ENCODE measurements at places on chromosomes 1 and 21. TPM values are rescaled to one million over a fixed set of nuclear protein-coding genes. Genes with fewer than 3 reads are reported as not detected.

Gene TXNIP
- 85.2 TPM for total RNA-seq

Gene PCSK9
- total RNA-seq: not detected

Gene TMEM51
- total RNA-seq: 0.14 TPM

Gene LAD1
- total RNA-seq: not detected

Gene PLPPR5
- total RNA-seq: not detected

Gene CXADR
- total RNA-seq: 0.33 TPM

Gene ZC3H11A
- total RNA-seq: 82.1 TPM

Gene PTPN22
- total RNA-seq: 64.1 TPM

Gene AADACL3
- not detected for total RNA-seq

Gene FCGR1A
- not detected for total RNA-seq

Gene GRHL3
- total RNA-seq: not detected

Gene FAM177B
- total RNA-seq: 0.47 TPM

Gene C8A
- total RNA-seq: not detected

Gene PGD
- 142 TPM for total RNA-seq

Gene KLHDC7A
- total RNA-seq: not detected

Gene RNU1-1
- total RNA-seq: 2,189 TPM

Gene SYDE2
- total RNA-seq: 1.4 TPM

Gene OR2T12
- not detected for total RNA-seq

Gene SLC35F3
- 10.9 TPM for total RNA-seq

Gene CA6
- 1.3 TPM for total RNA-seq

Gene S100A7A
- not detected for total RNA-seq

Gene TP73
- 1.3 TPM for total RNA-seq

Gene CLEC20A
- not detected for total RNA-seq

Gene CCDC185
- not detected for total RNA-seq

Gene LRRC53
- not detected for total RNA-seq

Gene LRRC38
- total RNA-seq: not detected

Gene MPL
- total RNA-seq: not detected

Gene SAMD11
- not detected for total RNA-seq

Gene PDZK1
- 0.16 TPM for total RNA-seq

Gene LCE1B
- total RNA-seq: not detected

Gene RHEX
- total RNA-seq: not detected

Gene EFNA4
- total RNA-seq: 6.2 TPM

Gene SPRR5
- not detected for total RNA-seq

Gene ZFP69
- total RNA-seq: 3.1 TPM

Gene LAX1
- total RNA-seq: 13.4 TPM

Gene ENAH
- total RNA-seq: 0.33 TPM

Gene REG4
- 0.19 TPM for total RNA-seq

Gene COL11A1
- total RNA-seq: not detected

Gene CFHR3
- not detected for total RNA-seq

Gene HPCAL4
- total RNA-seq: 0.44 TPM

Gene CLK2
- total RNA-seq: 86.2 TPM

Gene PCP4
- total RNA-seq: not detected

Gene FCN3
- total RNA-seq: not detected

Gene CELA2A
- not detected for total RNA-seq

All from activated CD4-positive, alpha-beta T cell treated with anti-CD3 and anti-CD28 coated beads, Interleukin-2, amount 10 ng/mL, durations not matched to agents 24 days and 14 days (primary cell).